ENCODE measurements at places on chromosomes 5 and 9.

DNA sequence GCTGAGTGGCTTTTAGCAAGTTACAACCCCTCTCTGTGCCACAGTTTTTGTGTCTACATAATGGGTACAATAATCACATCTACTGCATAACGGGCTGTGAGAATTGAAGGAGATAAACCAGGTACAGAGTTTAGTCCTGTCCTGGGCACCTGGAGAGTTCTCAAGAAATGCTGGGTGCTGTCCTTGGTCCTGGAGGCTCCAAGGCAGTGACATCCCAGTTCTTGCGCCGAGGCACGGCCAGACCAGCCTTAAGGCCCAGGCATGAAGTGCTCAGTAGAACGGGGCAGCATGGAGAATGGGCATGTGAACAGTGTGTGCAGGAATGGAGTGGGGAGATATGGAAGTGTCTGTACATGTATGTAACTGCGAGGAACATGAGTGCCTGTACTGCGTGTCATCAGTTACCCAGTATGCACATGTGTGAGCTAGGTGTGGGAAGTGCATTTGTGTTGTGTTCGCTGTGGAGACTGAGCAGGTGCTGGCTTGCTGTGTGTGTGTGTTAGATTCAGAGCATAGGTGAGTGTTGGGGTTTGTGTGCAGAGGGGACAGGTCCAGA is 6.3 kb upstream of the UNC5A start:
- DNase-seq: no peak

GRCh38 chr9:137030538-137031527 is 1.1 kb downstream of the FUT7 start:
- DNase-seq: no peak

- DNase-seq: no peak
Observed at GRCh38 chr9:33458444-33458843, 11.1 kb upstream of the AQP3 start.

- no peak for DNase-seq
Observed at GRCh38 chr5:97141031-97141430, 1.4 kb downstream of the LIX1 start.

DNA sequence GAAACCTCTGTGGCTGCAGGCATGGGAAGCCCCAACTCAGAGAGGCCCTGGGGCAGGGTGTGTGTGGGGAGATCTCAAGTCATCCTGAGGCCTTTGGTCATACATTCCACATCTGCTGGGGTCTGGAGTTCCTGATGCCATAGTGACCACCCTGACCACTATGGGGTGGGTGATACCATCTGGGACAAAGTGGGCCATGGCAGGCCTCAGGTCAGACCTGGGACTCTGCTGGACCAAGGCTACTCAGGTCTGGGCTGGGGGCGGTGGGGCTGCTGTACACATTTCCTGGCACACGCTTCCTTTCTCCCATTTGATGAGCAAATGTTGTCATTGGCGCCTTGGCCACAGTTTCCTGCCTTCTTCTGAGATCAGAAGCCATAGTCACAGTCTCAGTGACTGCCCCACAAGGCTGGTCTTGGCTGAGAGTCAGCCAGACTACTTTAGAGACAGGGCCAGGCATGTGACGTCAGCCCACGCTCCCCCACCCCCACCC is 15.1 kb upstream of the ACSL6 start:
- no peak for DNase-seq

GRCh38 chr9:136585531-136586120 is 39.8 kb upstream of the NOTCH1 start:
- no peak for DNase-seq

GRCh38 chr5:138686668-138687067 is 66.6 kb upstream of the CTNNA1 start:
- DNase-seq: no peak

GRCh38 chr5:138574744-138575193 is 432 bp downstream of the HSPA9 start:
- DNase-seq: no peak

DNA sequence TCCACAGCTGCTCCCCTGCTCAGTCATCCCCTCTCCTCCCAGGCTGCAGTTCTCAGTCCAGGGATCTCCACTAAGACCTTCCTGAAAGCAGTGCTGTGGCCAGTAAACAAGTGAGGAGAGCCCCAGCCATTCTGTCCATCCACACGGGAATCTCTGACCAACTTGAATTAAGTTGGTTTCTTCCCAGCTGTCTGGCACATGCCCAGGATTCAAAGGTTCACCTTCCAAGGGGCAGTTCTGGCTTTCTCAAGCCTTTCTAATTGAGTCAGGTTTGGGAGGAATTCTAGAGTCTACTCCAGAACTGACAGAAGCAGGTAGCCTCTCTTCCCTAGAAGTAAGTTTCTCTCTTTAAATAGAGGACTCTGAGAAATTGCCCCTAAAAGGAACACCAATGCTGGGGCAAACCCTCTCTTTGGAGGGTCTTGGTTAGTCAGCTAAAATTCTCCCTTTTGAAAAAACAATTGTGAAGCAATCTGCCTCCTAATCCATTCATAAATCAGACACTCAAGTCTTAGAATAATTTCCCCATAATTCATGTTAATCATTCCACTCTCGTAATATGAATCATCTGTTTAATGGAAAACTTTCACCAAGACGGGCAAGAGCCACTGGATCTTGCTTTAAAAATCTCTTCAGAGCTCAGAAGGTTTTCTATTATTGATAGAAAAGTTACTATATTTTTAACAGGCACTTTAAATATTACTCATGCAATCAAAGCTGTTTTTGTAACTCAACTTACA is 133.8 kb downstream of the SPOCK1 start:
- DNase-seq: no peak

DNA sequence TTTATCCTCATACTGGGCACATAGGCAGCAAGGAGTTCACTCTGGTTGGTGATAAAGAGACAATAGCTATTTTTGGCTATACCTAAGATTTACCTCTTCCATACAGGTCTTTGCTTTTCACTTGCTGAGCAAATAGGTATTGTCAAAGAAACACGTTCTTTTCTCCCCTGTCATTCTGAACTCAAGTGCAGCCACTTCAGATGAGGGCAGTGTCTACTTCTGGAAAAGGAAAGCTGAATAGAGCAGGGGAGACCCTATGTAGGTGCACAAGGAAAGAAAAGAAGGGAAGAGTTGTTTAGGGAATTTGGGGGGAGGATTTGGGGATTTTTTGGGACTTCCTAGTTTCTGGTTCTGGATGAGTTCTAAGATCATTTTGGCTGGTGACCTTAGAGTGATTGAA is 109.6 kb downstream of the ATP10B start:
- no peak for DNase-seq

- DNase-seq: no peak
Observed at GRCh38 chr5:71569748-71570509, 17.2 kb upstream of the MCCC2 start.

DNA sequence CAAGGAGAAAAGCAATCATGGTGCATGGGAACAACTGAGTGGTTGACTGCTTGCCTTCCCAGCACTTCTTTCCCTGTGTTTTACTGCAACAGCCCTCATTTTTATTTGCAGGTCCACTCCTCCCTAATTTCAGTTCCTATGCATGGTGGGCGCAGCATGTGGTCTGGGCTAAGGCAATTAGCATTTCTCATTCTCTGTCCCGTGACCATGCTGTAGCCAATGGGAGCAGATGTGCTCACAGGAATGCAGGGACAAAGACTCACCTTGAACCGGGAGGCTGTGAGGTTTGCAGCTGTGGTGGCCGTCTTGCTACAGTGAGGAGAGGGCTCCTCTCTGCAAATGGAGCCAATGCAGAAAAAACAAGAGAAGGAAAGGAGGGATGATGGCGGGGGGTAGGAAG is 315.5 kb downstream of the SLIT3 start:
- DNase-seq: no peak
